ENCODE measurements at places on chromosomes 16 and 17. TPM values are rescaled to one million over a fixed set of nuclear protein-coding genes. Genes with fewer than 3 reads are reported as not detected.
A peak's percentile ranks its signal among the peaks of the same experiment; 100 is the strongest.

- H3K27ac ChIP-seq, result no peak overlapping the region
- no peak for DNase-seq
- H3K4me3 ChIP-seq, result no peak overlapping the region
- peaks cover 91% of the 10 kb centered on the region for H3K36me3 ChIP-seq
These were observed 37.8 kb downstream of the CYB5D2 start for GRCh38 chr17:4180791-4181190.

DNA sequence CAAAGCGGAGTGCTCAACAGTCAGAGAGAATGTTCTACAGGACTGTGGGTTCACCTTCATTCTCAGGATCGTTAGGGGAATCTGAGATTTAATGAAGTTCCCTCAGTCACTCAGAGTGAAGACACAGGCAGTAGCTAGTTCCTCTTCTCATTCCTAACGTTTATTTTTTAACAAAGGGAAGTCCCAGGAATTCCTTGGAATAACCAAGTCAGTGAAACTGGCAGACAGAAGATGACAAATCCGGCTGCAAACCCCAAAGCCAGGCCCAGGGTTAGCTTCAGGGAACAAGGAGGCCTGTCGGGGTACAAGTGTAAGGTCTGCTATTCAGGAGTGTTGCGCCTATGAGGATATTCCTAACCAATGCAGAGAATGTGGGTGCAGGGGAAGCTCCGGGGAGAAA lies 42.0 kb downstream of the COTL1 start:
- peaks cover 11% of the 10 kb centered on the region for H3K4me1 ChIP-seq
- H3K27ac ChIP-seq, result no peak overlapping the region
- H3K27me3 ChIP-seq, result no peaks in the 10 kb centered on the region
- no peak overlapping the region for H3K4me3 ChIP-seq
- no peak for DNase-seq

DNA sequence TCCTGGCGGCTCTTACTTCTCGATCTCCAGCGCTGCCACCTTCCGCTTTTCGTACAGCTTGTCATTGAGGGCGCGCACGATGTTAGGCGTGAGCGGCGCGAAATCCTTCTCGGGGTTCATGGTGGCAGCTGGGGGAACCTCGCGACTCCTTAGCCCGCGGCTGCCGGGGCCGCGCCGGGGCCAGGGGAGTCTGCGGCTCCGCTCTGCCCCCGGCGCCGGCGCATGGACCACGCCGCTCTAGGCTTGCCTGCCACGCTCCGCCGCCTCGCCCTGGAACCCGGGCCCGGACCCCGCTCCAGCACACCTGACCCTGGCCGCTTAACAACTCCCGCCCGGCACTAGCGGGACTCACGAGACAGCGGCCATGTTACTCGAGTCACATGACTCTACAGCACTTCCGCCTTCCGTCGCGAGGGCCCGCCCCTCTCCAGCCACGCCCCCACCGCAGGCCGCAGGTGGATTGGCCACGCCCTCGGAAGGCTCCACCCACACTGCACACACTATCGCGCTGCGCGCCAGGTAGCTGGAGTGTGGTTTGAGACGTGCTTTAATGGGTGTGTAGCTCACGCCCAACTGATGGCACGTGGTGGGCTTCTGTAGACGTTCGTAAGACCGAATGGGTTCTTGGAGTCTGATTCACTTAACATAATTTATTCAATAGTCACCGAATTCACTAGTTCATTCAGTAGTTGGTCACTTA lies at the start of gene VAC14:
Gene VAC14, minus strand, starts transcription at position 378 of the 700 bp plus-strand sequence. Its CDS starts 258 bp downstream, at position 120.
- H3K27me3 ChIP-seq, result no peaks in the 10 kb centered on the region
- DNase-seq, result peak; percentile 87
- no peaks in the 10 kb centered on the region for H3K36me3 ChIP-seq
- H3K4me3 ChIP-seq, result peak within 1 kb of the TSS; percentile 88
- peaks cover 14% of the 10 kb centered on the region for H3K4me1 ChIP-seq
- peak within 1 kb of the TSS; percentile 6 for H3K27ac ChIP-seq

The ARMC5 gene
- total RNA-seq, result 6.3 TPM

- no peak overlapping the region for H3K4me3 ChIP-seq
- peaks cover 4% of the 10 kb centered on the region for H3K27me3 ChIP-seq
- peak overlapping the region; percentile 44 for H3K27ac ChIP-seq
- H3K36me3 ChIP-seq, result no peaks in the 10 kb centered on the region
- peak; percentile 46 for DNase-seq
These were observed 5.6 kb upstream of the CIITA start for GRCh38 chr16:10871157-10871991.

The CACNG3 gene
- total RNA-seq, result not detected

GRCh38 chr16:80121522-80121909 lies 419.3 kb upstream of the DYNLRB2 start:
- H3K27ac ChIP-seq, result no peak overlapping the region
- no peak overlapping the region for H3K4me3 ChIP-seq
- peaks cover 6% of the 10 kb centered on the region for H3K4me1 ChIP-seq
- no peaks in the 10 kb centered on the region for H3K36me3 ChIP-seq
- no peaks in the 10 kb centered on the region for H3K27me3 ChIP-seq

DNA sequence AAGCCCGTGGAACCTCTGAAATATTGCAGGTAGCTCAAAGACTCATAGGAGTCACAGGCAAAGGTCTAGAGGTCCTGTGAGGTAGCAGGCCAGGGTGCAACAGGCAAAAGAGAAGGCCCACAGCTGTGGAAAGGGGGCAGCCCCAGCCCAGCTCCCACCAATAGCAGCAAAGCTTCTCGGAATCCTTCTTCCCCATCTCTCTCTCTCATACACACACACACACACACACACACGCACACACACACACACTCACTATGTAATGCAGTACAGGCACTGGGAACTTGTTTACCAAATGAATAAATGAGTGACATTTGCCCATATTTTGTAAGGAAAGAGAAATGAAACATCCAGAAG lies 16.8 kb upstream of the SUPT4H1 start:
- no peak overlapping the region for H3K27ac ChIP-seq
- no peaks in the 10 kb centered on the region for H3K4me1 ChIP-seq
- no peaks in the 10 kb centered on the region for H3K36me3 ChIP-seq

GRCh38 chr16:20181416-20181815 lies 107.7 kb upstream of the GPR139 start:
- H3K27me3 ChIP-seq, result no peaks in the 10 kb centered on the region
- H3K4me3 ChIP-seq, result no peak overlapping the region
- H3K36me3 ChIP-seq, result no peaks in the 10 kb centered on the region
- no peak for DNase-seq
- no peak overlapping the region for H3K27ac ChIP-seq
- H3K4me1 ChIP-seq, result no peaks in the 10 kb centered on the region

DNA sequence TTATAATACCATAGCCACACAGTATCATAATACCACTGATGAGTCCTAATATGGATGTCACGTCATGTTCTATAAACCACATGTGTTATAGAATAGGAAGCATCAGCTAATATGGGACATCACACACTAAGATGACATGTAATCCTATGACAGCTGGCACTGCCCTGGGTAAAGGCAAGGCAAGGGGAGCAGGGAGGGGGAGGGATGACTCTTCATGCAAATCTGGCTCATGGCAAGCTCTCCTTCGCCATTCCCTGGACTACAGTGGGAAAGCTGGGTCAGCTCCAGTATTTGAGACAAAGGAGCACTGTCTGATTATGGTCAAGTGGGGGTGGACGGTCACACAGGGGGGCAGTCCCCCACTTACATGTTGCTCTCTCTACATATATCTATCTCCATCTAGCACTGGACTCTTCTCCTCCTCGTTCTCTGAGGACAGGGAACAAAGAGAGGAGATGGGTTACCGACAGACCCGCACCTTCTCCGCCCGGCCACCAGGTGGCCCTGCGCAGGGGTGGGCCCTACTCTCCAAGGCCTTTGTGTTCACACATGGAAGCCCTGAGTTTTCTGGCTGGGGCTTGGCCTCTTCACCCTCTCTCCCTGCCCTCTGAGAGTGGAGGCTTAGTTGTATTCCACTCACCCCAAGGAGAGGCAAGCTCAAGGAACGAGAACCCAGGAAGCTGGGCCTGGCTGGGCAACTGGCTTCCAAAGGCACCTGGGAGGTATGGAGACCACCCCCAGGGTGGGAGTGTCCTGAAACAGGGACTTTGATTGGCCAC lies 23.4 kb upstream of the MPO start:
- no peak overlapping the region for H3K4me3 ChIP-seq
- H3K36me3 ChIP-seq, result no peaks in the 10 kb centered on the region
- no peak overlapping the region for H3K27ac ChIP-seq
- peak; percentile 33 for DNase-seq

The TMIGD1 gene
- not detected for total RNA-seq

DNA sequence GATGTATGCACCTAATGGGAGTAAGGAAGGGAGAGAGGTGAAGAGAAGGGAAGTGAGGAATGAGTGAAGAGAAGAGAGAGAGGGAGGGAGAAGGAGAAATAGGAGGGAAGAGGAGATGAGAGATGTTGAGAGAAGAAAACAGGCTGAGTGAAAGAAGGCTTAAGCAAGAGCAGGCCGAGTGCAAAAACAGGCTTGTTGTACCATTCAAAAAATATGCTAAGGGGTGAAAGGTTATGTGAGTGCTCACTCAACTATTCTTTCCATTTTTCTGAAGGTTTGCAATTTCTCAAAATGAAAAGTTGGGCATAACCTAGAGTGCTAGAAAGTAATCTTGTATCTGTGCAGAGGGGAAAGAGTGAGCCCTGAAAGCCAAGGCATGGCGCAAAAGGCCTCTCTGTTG lies 22.9 kb downstream of the RPGRIP1L start:
- no peaks in the 10 kb centered on the region for H3K27me3 ChIP-seq
- DNase-seq, result no peak
- peaks cover 7% of the 10 kb centered on the region for H3K36me3 ChIP-seq

The TP53TG3B gene
- total RNA-seq, result not detected

The FOXJ1 gene
- 0.09 TPM for total RNA-seq

DNA sequence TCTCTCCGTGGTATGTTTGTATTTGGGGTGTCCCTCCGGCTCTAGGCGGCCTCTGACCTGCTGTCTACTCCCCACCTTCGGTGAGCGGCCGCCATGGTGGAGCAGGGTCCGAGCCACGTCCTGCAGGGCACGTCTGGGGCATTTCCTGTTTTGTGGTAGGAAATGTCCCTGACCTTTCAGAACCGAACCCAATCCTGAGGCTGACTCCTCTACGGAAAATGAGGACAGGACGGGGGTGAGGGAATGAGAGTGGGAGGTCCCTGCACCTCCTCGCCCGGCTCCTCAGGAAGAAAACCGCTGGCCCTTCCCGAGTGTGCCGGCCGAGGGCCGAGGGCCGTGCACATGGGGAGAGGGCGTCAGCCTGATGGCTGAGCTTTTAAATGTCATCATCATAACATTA lies 45.8 kb downstream of the WDR45B start:
- peaks cover 78% of the 10 kb centered on the region for H3K36me3 ChIP-seq
- no peak overlapping the region for H3K4me3 ChIP-seq
- H3K27ac ChIP-seq, result peak overlapping the region; percentile 71
- no peak for DNase-seq

GRCh38 chr17:50797135-50797810 lies 30.0 kb upstream of the ANKRD40CL start:
- no peaks in the 10 kb centered on the region for H3K36me3 ChIP-seq
- H3K27me3 ChIP-seq, result no peaks in the 10 kb centered on the region
- H3K4me3 ChIP-seq, result no peak overlapping the region
- peaks cover 6% of the 10 kb centered on the region for H3K4me1 ChIP-seq
- H3K27ac ChIP-seq, result no peak overlapping the region

DNA sequence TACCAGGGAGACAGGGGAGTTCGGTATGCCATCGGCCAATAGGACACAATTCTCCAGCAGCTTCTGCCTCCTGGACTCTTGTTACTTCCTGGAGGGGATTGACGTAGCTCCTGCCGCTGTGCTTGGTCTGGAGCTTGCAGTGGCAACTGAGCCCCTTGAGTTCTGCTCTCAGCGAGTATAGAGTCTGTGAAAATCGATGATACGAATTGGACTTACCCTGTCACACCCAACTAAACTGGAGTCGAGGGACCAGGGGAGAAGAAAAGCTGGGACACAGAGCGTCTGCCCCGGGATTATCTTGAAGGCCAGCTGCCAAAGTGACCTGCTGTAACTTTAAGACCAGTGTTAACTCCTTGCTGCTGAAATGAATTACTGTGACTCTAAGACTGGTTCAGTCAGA lies 22.2 kb downstream of the SEC14L1 start:
- peaks cover 7% of the 10 kb centered on the region for H3K36me3 ChIP-seq
- H3K4me3 ChIP-seq, result no peak overlapping the region
- H3K27me3 ChIP-seq, result no peaks in the 10 kb centered on the region
- peaks cover 55% of the 10 kb centered on the region for H3K4me1 ChIP-seq
- DNase-seq, result peak; percentile 75
- H3K27ac ChIP-seq, result peak overlapping the region; percentile 83

GRCh38 chr17:42494673-42495072 lies 36.0 kb downstream of the ATP6V0A1 start:
- DNase-seq, result no peak
- H3K36me3 ChIP-seq, result peaks cover 53% of the 10 kb centered on the region
- H3K27ac ChIP-seq, result no peak overlapping the region
- H3K27me3 ChIP-seq, result no peaks in the 10 kb centered on the region
- H3K4me1 ChIP-seq, result no peaks in the 10 kb centered on the region

DNA sequence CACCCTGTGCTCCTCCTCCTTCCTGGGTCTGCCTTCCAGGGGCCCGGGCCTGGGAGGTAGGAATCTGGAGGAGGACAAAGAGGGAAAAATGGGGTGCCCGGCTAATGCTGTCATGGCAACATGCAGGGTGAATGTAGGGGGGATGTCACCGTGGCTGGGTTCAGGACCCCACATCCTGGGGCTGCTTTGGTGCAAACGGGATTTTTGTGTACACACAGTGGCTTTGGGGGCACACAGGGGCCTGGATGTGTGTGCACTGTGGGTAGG lies 37.0 kb upstream of the CDC42EP4 start:
- H3K4me1 ChIP-seq, result peaks cover 48% of the 10 kb centered on the region
- no peak overlapping the region for H3K4me3 ChIP-seq
- no peak for DNase-seq

- no peak overlapping the region for H3K4me3 ChIP-seq
- H3K36me3 ChIP-seq, result no peaks in the 10 kb centered on the region
- H3K27ac ChIP-seq, result no peak overlapping the region
- peaks cover 32% of the 10 kb centered on the region for H3K4me1 ChIP-seq
These were observed 8.3 kb downstream of the C1QTNF1 start for GRCh38 chr17:79031996-79032875.

DNA sequence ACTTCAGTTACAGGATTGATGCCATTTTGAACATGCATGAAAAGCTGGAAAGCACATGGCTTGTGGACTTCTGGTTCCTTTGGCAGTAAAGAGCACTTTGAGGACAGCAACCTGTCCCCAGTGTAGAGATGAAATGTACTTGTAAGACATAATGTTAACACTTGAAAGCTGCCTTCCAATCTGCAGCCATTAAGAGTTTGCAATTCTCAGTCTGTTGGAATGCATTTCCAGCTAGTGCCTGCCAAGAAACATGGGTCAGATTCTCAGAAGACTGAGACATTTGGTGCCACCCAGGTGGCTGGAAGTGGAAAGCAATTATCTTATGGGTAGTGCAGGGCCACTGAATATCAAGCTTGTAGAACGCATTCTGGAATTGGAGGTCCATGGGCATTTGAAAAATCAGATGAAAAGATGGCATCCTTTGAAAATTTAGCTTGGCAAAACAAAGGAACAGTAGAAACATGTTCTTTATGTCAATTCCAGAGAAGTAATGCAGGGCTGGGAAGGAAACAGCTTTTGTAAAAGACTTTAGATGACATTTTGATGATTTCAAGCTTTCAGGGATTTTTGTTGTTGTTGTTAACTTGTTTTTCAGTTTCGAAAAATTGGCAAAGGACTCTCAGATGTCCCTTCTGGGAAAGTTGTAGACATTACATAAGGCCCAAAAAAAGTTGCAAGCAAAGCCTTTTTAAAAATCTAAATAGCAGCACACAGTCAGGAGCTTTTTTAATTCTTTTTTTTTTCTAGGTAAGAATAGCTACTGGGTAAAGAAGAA lies 147.0 kb downstream of the ABCA8 start:
- H3K4me1 ChIP-seq, result peaks cover 12% of the 10 kb centered on the region
- peak overlapping the region; percentile 72 for H3K27ac ChIP-seq
- peak; percentile 93 for DNase-seq
- H3K27me3 ChIP-seq, result no peaks in the 10 kb centered on the region

GRCh38 chr16:15491411-15491810 lies 57.0 kb downstream of the BMERB1 start:
- DNase-seq, result no peak
- H3K4me3 ChIP-seq, result no peak overlapping the region
- no peaks in the 10 kb centered on the region for H3K27me3 ChIP-seq
- H3K4me1 ChIP-seq, result no peaks in the 10 kb centered on the region
